Cerebellar nuclear complex (tissue), 1 donor: ENCODE measurements at places on chromosomes 16 and 17.
A peak's percentile ranks its signal among the peaks of the same experiment; 100 is the strongest.

- no peak for DNase-seq
Observed at GRCh38 chr16:78566397-78567073, 467.1 kb downstream of the WWOX start.

- no peak for DNase-seq
Observed at GRCh38 chr16:51114382-51114781, 36.7 kb downstream of the SALL1 start.

DNA sequence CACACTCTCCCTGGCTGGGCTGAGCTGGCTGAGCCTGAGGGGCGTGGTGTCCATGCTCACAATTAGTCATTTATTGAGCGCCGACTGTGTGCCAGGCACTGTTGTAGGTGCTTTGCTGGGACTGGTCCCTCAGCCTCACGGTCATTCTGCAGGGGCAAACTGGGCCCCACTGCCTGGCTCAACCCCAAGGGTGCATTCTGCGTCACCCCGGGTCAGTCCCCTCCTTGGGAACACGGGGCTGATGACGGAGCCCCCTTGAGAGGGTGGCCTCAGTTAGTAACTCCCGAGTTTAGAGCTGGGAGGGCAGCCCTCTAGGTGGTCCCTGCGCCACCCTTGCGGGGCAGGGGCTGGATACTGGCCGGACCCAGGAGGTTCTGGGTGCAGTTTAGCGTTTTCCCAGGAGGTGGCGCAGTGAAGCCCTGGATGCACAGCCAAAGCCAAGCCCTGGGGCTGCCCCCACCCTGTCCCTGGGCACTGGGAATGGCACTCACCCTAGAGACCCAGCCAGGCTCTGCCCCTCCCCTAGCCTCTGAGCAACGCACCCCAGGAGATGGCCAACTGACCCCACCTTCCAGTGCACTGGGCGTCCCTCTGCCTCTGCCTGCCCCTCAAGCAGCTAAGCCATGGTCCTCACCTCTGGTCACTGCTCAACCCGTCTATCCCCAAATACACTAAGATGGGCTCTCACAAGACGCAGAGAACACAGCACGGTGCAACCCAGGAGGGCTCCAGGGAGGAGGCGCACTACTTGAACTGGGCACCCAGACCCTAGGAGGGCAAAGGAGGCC lies 243.2 kb upstream of the GSE1 start:
- DNase-seq, result no peak

GRCh38 chr17:50684612-50685333 lies 22.9 kb downstream of the ANKRD40 start:
- no peak for DNase-seq

DNA sequence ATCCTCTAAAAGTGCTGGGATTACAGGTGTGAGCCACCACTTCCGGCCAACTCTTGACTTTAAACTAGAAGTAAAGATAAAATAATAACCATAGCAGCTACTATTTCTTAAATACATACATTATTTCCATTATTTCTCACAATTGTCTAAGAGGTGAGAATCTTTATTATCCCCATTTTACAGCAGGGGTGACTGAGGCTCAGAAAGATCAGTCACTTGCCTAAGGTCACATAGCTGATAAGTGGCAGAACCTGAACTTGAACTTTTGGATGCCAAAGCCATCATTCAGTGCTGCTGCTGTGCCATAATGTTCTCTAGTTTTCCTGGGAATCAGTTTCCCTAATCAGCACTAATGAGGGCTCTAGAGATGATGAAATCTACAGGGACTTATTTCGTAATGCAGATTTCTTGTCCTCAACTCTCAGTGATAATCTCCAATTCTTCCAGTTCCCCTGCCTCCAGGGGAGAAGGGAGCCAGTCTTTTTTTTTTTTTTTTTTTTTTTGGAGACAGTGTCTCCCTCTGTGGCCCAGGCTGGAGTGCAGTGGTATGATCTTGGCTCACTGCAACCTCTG lies 25.2 kb upstream of the GPRC5B start:
- DNase-seq, result no peak

- DNase-seq, result no peak
Observed at GRCh38 chr17:64551461-64551860, 44.7 kb downstream of the CEP95 start.

DNA sequence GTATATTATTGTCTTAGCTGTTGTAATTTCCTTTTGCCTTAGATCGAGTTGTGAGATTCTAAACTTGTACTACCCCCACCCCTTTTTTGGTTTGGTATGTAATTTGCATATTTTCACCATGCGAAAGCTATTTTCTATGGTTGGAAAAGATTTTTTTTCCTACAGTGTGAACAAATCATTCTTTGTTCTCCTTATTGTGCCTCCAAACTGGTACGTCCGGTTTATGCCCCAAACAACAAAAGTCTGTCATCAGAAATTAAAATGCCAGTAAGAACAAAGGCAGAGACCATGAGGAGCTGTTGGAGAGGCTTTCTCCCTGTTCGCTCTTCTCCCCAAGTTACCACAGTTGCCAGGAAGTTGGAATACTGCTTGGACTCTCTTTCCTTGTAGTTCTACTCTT lies 66.1 kb downstream of the BCAS3 start:
- no peak for DNase-seq

- no peak for DNase-seq
Observed at GRCh38 chr16:86031141-86031678, 132.2 kb downstream of the IRF8 start.

DNA sequence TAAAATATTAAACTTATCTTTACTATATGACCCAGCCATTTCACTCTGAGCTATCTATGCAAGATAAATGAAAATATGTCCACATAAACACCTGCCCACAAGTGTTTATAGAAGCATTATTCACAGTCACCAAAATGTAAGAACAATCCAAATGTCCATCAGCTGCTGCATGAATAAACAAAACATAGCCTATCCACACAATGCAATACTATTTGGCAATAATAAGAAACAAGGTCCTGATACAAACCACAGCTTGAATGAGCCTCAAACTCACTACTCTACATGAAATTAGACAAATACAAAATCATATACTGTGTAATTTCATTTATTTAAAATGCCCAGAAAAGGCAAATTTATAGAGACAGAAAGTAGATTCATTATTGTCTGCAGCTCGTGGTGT lies 355.1 kb downstream of the CDH8 start:
- no peak for DNase-seq

- no peak for DNase-seq
Observed at GRCh38 chr16:88070341-88070740, 119.1 kb downstream of the BANP start.

DNA sequence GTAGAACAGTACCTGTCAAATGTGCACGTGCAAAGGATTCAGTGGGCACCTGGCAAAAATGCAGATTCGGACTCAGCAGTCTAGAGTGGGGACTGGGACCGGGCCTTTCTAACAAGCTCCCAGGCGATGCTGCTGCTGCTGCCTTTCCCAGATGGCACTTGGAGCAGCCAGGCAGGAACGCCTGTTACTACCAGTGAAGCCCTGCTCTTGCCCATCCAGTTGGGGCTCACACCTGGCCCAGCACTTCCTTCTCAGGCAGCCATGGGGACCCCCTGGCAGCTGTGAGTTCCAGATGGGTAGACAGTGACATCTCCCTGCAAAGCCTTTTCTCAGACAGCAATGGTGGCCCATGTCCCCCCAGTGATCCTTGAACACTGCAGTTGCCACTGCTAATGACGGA lies 30.4 kb downstream of the KDM8 start:
- no peak for DNase-seq

DNA sequence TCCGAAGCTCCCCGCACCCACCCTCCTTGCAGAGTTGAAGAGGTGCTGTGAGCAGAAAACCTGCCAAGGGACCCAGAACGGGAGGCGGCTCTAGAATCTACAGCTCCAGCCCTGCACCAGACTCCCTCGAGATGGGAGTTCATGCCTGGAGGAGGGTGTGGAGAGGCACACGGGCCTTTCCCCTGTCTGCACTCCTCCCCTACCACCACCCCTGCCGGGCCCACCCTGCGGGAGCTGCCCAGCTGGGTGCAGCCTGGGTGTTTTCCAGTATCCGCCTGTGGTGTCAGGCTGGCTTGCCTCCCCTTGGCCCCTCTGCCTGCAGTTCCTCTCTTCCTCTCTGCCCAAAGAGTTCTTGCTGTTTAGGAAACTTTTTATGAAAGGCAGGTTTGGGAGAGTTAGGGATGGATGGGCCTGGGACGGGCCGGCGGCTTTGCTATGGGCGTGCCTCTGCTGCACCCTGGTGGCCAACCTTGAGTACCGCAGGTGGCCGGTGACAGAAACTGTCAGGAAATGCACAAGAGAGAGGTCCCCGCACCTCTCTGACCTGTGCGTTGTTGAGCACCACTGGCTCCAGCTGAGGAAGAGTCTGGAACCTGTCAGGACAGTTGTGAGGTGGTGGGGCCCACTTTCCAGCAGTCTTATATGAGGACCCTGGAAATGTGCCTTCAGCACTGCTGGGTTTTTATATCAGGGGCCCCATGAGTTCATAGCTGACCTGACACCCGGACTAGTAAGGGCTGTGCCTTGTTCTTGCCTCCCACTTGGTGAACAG lies 354.1 kb downstream of the SEC14L1 start:
- no peak for DNase-seq

DNA sequence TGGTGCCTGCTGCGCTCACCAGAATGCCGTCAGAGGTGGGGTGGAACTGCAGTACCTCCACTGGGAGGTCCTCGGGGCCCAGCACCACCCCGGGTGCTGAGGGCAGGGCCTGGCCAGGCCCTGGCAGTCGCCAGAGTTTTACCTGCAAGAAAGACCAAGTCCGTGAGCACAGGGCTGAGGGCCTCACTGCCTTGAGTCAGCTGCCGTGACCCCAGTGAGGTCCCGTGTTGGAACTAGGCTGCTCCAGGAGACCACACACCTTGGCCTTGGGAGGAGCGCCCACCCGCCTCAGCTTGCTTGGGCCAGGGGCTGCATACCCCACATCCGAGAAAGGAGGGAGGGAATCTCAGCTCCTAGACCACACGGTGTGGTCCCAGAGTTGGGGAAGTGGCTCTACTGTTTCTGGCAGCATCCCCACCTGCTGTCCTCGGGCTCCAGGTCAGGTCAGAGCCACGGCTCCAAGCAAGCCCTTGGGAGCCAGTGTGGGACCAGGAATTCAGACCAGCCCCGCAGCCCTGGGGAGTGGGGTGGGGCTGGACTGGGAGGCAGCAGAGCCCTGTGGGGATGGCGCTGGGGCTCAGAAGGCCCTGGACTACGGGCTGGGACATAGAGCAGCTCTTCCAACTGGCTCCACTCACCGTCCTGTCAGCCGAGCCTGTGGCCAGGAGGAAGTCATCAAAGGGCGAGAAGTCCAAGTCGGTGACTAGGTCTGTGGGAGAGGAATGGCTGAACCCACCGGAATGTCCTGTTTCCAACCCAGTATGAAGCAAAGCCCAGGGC lies 8.7 kb downstream of the CORO7 start:
- no peak for DNase-seq

DNA sequence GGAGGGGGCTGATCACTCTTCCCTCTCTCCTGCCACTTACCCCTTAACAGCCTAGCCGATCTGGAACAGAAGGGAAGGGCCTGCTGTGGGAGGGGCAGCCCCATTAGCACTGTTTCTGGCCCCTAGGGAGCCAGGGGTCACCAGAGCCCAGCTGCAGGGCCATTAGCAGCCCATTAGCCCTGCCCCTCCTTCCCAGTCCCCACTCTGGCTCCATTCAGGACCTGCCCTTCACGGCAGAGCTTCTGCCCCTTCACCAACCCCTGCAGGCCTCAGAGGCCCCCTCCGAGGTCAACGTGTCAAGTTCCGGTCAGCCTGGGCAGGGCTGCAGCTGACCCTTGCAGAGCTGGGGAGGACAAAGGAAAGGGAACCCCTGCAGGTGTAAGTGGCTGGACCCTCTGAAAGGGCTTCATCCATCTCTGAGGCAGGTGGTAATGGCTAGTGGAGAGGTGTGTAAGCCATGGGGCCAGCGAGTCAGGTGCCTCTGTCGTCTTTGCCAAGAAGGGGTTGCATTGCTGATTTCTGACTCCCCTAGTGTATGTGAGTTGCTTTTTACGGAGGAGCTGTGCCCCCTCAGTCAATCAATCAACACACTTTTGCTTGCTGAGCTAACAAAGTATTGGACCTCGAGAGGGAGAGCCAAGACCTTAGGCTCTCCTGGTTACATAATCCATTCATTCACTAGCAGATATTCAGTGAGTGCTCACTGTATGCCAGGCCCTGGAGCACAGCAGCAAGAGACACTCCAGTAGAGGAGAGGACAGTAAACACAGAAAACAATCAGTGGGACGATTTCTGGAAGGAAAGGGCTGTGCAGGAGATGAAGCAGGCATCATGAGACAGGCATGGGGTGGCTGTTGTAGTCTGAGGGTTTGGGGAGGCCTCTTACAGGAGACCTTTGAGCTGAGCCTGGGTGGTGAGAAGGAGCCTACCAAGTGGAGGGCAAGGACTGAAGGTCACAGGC lies 18.2 kb upstream of the KCNJ12 start:
- no peak for DNase-seq

DNA sequence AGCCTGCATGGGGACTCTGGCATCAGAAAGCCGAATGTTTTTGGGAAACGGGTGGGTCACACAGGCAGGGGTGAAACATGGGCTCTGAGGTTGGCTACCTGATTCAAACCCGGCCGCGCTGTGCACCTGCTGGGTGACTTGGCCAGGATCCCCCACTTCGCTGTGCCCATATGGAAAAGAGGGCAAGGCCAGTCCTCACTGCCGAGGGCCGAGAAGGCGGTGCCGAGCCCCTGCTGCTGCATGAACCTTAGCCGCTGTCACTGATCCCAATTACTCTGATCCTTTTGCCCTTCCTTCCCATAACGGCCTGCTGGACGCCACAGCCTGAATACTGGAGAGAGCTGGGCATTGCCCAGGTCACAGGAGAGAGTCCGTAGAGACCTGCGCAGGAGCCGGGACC lies 17.7 kb downstream of the KDM8 start:
- DNase-seq, result no peak

GRCh38 chr17:67994817-67995569 lies 1.3 kb downstream of the C17orf58 start:
- DNase-seq, result peak; percentile 37

DNA sequence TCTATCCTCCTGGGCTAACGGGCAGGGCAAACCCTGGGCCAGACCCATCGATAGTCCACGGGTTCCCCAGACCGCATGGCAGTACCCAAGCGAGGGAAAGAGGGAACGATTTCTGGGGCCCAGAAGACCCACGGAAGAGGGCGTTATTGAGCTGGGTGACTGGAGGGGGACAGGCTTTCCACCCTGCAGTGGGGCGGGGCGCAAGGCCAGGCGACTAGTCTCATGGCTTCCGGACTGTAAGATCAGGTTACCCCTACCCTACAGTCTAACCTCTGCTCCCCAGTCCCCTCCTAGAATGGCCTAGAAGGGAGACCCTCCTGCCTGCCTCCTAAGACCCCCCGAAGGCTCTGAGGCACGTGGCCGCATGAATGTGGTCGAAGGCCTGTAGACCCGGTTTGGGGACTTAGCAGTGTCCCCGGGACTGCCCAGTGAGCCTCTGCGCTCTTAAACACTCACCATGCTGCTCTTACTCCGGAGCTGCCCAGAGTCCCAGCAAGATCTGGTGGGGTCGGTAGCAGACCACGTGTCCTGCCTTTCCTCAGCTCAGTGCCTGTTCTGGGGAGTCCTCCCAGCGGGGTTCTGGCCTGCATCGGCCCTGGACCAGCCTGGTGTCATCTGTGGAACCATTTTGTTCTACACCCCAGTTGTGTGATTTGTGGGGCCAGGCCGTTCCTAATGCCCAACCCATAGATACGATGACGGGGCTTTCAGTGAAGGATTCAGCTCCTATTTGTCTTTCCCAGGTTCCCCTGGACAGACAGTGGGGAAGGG lies 13.2 kb upstream of the AURKB start:
- DNase-seq, result peak; percentile 20

- DNase-seq, result no peak
Observed at GRCh38 chr16:53428681-53429080, 5.6 kb upstream of the RBL2 start.
